ENCODE measurements at places on chromosomes 11 and 22. TPM values are rescaled to one million over a fixed set of nuclear protein-coding genes. Genes with fewer than 3 reads are reported as not detected.

The HNRNPUL2 gene
- 42.9 TPM for total RNA-seq

DNA sequence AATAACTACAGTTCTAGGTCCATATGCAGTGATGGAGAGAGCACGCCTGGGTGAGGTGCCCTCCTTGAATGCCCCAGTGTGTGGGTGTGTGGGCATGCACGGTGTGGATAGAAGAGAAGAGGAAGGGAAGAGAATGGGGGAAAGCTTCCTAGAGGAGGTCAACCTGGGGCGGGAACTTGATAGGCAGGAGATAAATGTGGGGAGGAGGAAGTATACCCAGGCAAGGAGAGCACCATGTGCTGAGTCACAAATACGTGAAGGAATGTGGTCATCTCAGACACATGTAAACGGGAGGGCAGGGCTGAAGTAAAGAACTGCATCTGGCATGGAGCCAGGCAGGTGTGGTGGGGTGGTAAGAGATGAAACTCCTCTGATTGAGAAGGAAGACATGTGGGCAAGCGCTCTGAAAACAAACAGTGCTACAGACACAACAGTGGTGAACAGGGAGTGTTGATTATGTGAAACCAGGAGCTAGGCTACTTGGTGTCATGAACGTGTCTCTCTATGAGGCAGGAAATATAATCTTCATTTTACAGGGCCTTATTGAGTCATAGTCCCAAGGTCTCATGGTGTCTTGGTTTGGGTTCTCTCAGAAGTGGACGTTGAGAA is 61.5 kb upstream of the EED start:
- H3K27me3 ChIP-seq = no peaks in the 10 kb centered on the region
- no peak for DNase-seq
- H3K4me3 ChIP-seq = no peak overlapping the region
- H3K27ac ChIP-seq = no peak overlapping the region
- no peaks in the 10 kb centered on the region for H3K36me3 ChIP-seq

GRCh38 chr11:114622858-114623257 is 27.3 kb upstream of the NXPE4 start:
- peaks cover 53% of the 10 kb centered on the region for H3K36me3 ChIP-seq
- no peak overlapping the region for H3K27ac ChIP-seq

- H3K36me3 ChIP-seq = no peaks in the 10 kb centered on the region
- H3K27me3 ChIP-seq = no peaks in the 10 kb centered on the region
- H3K4me1 ChIP-seq = no peaks in the 10 kb centered on the region
- no peak for DNase-seq
- no peak overlapping the region for H3K27ac ChIP-seq
Measured at GRCh38 chr11:121018746-121019145, 5.2 kb upstream of the TBCEL start.

The CCDC73 gene
- total RNA-seq = not detected

DNA sequence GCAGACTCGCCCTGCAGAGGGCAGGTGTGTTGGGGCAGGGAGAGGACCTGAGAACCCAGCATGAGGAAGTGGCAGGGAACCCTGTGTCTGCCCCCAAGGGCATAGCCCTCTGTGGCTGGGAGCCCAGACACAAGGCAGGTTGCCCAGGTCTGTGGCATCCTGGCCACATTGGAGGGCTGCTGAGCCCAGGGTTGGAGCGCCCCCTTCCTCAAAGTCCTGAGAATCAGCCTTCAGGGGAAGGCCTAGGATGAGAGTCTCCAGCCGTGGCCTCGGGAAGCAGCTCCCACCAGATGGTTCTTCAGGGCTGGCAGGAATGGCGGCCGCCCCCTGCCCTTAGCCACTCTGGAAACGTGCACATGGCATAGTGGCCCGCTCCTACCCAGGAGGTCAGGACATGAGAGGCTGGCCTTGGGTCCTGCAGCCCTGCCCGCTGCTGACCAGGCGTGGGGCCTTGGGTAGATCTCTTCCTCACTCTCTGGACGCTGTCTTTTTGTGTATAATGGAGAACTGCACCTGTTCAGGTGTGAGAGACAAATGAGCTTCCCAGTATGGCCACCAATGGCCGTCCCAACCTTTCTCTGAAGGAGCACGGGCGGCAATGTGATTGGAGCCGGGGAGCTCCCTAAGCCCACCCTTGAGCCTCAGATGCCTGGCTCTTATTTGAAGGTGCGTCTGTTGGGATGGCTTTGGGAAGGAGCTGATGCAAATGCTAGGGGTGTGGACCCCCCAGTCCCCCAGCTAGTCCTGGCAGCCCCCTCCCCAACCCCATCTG is 4.6 kb upstream of the CDC42BPG start:
- H3K27me3 ChIP-seq = no peaks in the 10 kb centered on the region
- DNase-seq = peak; percentile 77
- no peaks in the 10 kb centered on the region for H3K36me3 ChIP-seq

DNA sequence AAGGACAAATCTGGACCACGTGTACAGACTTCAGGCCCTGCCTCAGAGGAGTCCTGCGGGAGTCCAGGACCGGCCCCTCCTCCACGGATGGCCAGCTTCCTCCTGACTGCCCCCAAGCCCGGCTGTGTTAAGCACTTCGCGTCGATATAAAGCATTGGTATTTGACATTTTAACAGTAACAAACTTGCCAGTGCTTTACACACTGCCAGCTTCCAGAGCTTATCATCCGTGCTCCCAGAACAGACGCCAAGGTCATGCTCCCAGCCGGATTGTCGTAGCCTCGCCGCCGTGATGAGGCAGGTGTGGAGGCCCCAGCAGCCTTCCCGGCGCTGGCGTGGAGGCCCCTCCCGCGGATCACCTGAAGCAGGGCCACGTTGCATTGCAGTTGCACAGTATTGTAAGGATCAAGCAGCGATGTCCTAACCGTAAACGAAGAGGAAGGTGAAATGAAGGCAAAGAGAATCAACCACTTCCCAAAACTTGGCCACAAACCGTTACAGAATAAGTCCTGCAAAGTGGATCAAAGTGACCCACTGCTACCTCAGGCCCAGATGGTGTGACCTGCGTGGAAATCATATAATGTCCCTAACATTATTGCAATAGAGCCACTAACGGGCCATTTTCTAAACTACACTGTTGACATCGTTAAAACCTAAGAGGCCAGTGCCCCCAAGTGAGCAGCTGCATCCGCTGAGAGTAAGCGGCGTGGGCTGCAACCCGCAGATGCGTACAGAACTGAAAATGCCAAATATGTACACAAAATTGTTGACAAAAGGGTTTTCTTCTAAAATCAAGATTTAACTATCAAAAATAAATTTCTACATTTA is 51.6 kb downstream of the CERK start:
- no peak for DNase-seq
- peaks cover 23% of the 10 kb centered on the region for H3K36me3 ChIP-seq
- H3K4me1 ChIP-seq = 0 out of 2 replicates have a peak, but pooled peaks cover 4% of the 10 kb centered on the region
- H3K27ac ChIP-seq = no peak overlapping the region
- H3K27me3 ChIP-seq = no peaks in the 10 kb centered on the region
- no peak overlapping the region for H3K4me3 ChIP-seq

The CABP4 gene
- total RNA-seq = not detected

DNA sequence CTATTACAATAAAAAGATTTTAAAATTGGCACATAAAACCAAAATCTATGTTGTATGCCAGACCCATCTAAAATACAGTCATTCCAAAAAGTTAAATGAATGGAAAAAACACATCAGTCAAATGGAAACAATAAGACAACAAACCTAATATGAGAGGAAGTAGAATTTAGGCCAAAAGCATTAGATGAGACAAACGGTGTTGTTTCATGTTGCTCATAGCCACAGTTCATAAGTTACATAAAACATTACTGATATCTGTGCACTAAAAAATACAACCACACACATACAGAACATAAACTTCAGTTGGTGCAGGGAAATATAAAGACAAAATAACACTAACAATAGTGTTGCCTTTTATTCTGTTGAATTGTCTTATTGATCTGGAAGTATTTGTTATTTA is 661.9 kb downstream of the CNTN5 start:
- no peaks in the 10 kb centered on the region for H3K36me3 ChIP-seq
- no peak overlapping the region for H3K4me3 ChIP-seq
- H3K4me1 ChIP-seq = no peaks in the 10 kb centered on the region
- DNase-seq = no peak
- no peaks in the 10 kb centered on the region for H3K27me3 ChIP-seq

The CCDC89 gene
- total RNA-seq = not detected

The GAB4 gene
- 0.16 TPM for total RNA-seq

The OR51G2 gene
- not detected for total RNA-seq

- no peak for DNase-seq
- no peak overlapping the region for H3K27ac ChIP-seq
- H3K4me1 ChIP-seq = peaks cover 15% of the 10 kb centered on the region
- no peaks in the 10 kb centered on the region for H3K36me3 ChIP-seq
- H3K27me3 ChIP-seq = no peaks in the 10 kb centered on the region
Measured at GRCh38 chr11:79404325-79404724, 36.5 kb downstream of the TENM4 start.

The MOGAT2 gene
- 0.11 TPM for total RNA-seq

DNA sequence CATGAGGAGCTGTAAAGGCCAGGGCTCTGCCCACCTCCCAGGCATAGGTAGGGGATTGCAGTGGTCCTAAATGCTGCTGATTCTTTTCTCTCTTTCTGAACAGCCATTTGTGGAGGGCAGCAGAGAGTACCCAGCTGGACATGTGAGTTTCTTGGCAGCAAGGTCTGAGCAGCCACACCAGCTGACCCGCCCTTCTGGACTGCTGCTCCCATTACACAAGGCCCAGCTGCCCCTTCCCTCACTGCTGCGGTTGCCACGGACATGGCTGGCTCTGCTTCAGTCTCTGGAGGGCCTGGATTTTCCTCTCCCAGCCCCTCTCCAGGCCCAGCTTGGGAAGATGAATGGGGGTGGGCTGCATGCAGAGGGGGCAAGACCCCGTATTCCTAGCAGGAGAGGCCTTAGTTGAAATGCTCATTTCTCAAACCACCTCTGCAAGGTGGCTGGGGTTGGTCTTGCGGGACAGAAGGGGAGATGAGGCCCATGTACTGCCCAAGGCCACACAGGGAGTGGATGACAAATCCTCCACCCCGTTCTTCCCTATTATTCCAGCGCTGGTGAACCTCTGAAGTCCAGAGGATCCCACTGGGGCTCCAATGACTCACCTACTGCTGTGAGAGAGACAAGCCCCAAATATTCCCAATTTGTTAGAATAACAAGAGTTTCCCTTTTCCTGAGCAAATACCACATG is 4.6 kb downstream of the LGALS12 start:
- peaks cover 6% of the 10 kb centered on the region for H3K27me3 ChIP-seq
- DNase-seq = no peak
- H3K36me3 ChIP-seq = no peaks in the 10 kb centered on the region
- peaks cover 38% of the 10 kb centered on the region for H3K4me1 ChIP-seq
- H3K27ac ChIP-seq = peak overlapping the region; percentile 36
- no peak overlapping the region for H3K4me3 ChIP-seq

DNA sequence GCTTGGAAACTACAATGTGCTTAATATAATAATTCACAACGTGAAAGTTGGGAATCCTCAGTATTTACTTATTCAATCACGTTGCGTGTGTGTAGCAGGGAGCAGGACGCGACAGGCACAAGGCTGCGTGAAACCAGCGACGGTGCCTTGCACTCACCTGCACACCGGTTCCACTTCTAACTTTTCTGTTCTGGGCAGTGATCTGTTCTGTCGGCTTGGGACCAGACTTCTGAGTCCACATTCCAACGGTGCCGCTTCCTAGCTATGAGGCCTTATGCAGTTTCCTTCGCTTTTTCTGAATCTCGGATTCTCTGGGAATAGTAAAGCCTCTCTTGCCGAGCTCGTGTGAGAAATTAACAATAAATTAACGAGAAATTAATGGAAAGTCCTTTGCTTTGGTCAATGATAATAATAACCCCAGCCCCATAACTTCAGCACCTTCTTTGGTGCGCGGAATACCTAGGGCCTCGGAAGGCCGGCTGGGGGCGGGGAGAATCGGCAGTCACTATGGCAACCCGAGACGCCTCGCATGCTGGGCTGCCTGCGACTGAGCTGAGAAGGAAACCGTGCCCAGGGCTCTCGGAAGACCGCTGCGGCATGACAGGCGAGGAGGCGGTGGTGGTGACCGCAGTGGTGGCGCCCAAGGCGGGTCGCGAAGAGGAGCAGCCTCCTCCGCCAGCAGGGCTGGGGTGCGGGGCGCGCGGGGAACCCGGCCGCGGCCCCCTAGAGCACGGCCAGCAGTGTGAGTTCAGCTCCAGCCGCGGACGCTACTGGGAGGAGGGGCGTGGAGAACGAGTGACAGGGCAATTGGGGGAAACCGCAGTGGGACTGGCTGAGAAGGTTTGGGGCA is at the start of gene C11orf97:
C11orf97 (plus strand) TSS at position 530 of the 850 bp plus-strand sequence; CDS start at position 598, 68 bp downstream.
- H3K4me3 ChIP-seq = peak within 1 kb of the TSS; percentile 70
- peaks cover 5% of the 10 kb centered on the region for H3K4me1 ChIP-seq
- no peaks in the 10 kb centered on the region for H3K36me3 ChIP-seq
- no peak within 1 kb of the TSS for H3K27ac ChIP-seq
- peak; percentile 86 for DNase-seq

The TMPRSS13 gene
- 1.1 TPM for total RNA-seq

- peaks cover 11% of the 10 kb centered on the region for H3K36me3 ChIP-seq
- DNase-seq = no peak
- H3K27ac ChIP-seq = peak overlapping the region; percentile 93
Measured at GRCh38 chr22:36901411-36902142, 11.9 kb upstream of the CSF2RB start.

DNA sequence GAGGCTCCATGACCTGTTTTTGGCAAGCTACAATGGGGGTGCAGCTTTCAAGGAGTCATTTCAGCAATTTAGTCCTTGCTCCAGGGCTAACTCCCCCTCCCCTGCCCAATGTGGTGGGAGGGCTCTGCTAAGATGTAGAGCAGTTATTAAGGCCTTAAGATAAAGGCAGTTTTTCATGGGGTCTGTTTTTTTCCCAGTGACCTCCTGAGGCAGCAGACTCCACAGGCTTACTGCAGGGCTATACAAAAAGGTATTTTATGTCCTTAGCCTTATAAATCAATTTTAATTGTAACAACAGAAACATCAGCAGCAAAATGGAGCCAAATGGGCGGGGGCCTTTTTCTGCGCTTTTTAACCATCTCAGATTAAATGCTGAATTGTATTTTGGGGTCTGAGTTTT is 192.3 kb downstream of the KIRREL3 start:
- no peak overlapping the region for H3K4me3 ChIP-seq
- DNase-seq = no peak
- peaks cover 15% of the 10 kb centered on the region for H3K4me1 ChIP-seq
- no peaks in the 10 kb centered on the region for H3K36me3 ChIP-seq
- H3K27ac ChIP-seq = no peak overlapping the region

- no peaks in the 10 kb centered on the region for H3K27me3 ChIP-seq
- H3K27ac ChIP-seq = no peak overlapping the region
- H3K4me1 ChIP-seq = no peaks in the 10 kb centered on the region
- H3K4me3 ChIP-seq = no peak overlapping the region
- no peak for DNase-seq
Measured at GRCh38 chr11:75920848-75921247, 105.8 kb downstream of the UVRAG start.

The FDXACB1 gene
- total RNA-seq = 2.2 TPM

DNA sequence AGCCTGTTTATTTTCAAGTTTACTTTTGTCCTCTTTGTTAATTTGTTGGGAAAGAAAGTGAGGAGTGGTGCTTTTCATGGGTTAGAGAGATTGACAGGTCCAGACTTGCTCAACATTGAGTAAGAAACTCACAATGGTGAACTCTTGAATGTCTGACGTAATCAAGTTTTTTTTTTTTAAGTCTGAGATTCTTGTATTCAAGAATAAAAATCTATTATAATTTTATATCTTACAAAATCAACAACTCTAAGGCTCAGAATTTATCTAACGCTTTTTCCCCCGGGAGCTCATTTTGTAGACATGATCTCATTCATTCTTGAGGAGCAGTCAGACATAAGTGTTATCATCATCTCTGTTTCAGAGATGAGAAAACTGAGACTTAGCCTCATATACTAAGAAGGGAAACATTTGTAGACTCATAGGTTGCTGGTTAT is 39.1 kb upstream of the SPTBN2 start:
- H3K4me3 ChIP-seq = no peak overlapping the region
- DNase-seq = no peak
- H3K27me3 ChIP-seq = no peaks in the 10 kb centered on the region
